ENCODE measurements at places on chromosomes 5 and 9.

DNA sequence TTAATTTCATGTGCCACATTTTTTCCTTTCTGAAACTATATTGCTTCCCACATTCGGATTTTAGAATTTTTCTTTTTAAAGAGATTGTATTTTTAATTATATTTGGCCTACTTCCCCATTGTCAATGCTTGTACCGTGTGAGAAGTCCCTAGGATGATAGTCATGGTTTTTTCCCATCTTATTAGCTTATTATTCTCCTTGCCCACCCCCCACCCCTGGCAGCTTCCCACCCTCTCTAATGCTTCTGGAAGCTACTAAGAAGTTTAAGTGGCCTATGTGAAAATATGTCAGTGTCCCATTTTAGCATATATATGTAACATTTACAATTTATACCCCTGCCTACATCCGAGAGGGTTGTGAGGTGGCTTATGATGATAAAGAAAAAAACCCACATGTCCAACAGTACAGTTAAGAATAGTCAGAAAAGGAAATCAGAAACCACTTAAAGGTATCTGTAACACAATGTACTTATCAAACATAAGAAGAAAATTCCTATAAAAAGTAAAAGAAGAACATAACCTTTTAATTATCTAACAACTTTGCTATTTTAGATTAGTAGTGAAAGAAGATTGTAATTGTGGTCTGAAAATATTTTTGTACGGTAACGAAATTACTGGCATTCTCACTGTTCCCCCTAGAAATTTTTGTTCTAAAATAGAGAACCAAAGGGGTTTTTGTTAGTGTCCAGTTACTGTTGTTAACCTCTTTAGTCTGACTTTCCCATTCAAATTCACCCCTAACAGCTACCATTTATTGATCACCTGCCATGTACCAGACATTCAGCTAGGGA is 62.1 kb downstream of the SLC44A1 start:
- DNase-seq = no peak

GRCh38 chr9:68951879-68952659 is 61.8 kb downstream of the PRKACG start:
- no peak for DNase-seq

DNA sequence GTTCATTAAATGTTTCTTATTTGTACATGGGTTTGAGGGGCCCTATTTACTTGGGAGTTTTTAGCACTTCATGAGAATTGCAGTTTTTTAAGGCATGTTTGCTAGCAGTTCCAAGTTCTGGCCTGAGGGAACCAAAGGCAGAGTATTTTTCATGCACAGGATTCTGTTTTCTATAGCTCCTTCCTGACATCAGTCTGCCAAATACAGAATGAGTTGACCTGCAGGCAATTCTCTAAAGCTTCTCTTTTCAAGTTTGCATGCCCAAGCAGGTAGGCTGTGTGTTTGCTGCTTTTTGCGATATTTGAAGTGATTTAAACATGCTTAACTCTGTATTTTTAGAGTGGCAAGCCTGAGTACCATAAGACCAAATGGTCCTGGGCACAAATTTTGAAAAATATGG is 75.8 kb downstream of the AOPEP start:
- no peak for DNase-seq

DNA sequence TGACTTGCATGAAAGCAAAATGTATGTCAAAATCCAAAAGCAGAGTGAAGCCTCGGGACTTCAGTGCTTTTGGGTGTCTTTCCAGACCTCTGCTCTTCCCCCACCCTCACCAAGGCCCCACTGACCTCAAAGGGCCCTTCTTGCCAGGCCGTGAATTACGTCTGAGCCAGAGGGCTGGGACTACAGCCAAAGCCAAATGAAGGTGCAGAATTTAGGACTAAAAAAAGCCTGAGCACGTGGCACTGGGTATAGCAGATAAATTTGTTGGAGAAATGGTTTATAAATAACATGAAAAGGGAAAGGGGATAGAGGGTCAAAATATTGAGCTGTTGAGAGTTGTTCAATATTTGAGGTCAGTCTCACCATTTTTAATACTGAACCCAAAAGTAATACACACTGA is 163.4 kb downstream of the GHR start:
- peak; percentile 24 for DNase-seq

GRCh38 chr9:137295849-137296669 is 6.0 kb downstream of the NRARP start:
- DNase-seq = no peak

GRCh38 chr9:83430681-83431080 is 107.5 kb downstream of the FRMD3 start:
- no peak for DNase-seq

GRCh38 chr9:27653957-27654356 is 80.7 kb upstream of the C9orf72 start:
- no peak for DNase-seq

- no peak for DNase-seq
Observed at GRCh38 chr5:4859500-4860235, 280.5 kb upstream of the ADAMTS16 start.

DNA sequence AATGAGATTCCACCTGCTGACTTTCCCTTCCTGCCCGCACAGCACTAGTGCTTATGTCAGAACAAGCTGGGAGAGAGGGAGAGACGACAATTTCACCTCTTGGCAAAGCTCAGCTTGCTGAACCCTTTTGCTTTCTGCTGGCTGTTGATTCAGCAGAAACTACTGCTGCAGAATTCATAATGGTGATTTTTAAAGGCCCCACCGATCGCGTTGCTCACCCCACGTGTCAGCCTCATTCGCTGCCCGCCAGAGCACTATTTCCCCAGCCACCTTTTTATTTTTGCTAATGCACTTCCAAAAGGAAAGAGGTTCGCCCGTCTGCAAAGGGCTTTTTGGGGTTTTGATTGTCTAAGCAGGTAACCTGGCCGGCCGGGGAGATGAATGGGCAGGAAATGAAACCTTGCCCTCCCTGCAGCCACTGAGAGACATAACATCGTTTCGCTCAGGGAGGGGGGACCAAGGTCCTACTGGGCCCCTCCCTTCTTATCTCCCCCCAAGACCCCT is 1.3 kb downstream of the PPP2R2B start:
- DNase-seq = peak; percentile 4

GRCh38 chr5:6833406-6833805 is 120.2 kb downstream of the TENT4A start:
- no peak for DNase-seq

DNA sequence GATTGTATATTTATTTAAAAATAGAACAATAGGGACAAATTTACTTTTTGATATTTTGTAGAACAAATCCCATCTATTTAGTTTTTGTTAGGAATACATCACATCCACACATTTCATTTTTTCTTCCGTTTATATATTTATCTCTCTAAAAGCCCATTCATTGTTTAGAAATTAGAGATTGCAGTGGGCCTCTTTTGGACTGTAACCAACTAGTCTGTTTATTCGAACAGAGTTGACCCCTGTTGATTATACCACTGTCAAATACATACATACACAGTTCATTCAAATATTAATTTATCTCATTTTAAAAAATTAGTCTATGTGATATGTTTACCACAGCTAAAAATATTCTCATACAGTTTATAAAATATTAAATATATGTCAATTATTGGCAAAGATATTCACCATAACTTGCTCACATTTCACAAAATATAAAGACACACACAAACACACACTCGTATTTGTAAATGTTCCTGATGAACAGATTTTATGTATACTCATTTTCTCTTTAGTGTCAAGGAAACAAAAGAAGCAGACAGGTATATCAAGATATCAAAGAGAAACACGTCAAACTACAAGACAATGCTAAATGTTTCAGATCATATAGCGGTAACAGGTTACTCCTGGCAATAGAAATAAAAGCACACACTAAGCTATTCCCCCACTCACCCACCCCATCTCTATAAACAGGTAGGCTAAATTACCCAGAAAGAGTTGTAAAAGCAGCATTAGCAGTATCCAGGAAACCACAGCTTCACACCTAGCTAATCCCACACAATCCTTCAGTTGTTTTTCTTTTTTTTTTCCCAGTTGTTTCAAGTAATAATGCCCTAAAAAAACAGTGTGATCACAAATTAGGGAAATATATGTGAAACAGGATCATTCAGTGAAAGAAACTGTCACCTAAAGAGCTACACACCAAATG is 283.9 kb downstream of the ADAMTS6 start:
- no peak for DNase-seq

- DNase-seq = no peak
Observed at GRCh38 chr5:109907731-109908130, 218.0 kb downstream of the MAN2A1 start.

GRCh38 chr5:146660376-146660960 is 144.5 kb upstream of the GPR151 start:
- DNase-seq = no peak

- DNase-seq = no peak
Observed at GRCh38 chr5:54088081-54088480, 222.3 kb downstream of the ARL15 start.

DNA sequence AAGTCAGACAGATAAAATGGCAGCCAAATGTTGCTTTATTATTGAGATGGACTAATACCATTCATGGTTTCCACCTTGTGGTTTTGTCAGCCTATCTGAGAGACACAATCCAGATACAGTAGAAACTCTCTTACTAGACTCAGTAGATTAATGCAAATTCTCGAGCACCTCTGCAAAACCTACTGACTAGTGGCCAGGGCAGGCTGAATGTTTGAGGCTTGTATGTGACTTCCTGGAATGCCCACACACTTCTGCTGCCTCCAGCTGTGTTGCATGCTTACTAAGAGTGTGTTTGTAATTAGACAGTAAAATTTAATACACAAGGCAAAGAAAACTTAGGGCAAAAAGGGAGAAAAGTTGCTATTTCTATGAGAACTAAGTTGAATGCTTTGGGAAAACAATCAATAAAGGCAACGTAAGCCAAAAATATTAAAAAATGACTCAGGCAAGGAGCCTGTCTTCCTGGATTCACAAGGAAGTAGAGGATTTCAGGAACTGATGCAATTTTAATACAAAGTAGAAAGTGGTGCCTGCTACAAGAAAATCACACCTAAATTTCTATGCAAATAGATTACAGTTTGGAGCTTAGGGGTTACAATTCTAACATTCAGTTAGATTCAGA is 30.2 kb upstream of the CCNG1 start:
- no peak for DNase-seq

DNA sequence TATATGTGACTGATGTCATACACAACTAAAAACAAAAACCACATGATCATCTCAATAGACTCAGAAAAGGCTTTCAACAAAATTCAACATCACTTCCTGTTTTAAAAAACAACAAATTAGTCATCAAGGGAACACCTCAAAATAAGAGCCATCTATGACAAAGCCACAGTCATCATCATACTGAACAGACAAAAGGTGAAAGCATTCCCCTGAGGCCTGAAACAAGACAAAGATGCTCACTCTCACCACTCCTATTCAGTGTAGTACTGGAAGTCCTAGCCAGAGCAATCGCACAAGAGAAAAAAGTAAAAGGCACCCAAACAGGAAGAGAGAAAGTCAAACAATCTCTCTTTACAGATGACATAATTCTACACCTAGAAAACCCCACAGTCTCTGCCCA is 893.5 kb upstream of the EDIL3 start:
- DNase-seq = no peak

All from hematopoietic multipotent progenitor cell (in vitro differentiated cells).